ENCODE measurements at places on chromosomes 3 and 15.

DNA sequence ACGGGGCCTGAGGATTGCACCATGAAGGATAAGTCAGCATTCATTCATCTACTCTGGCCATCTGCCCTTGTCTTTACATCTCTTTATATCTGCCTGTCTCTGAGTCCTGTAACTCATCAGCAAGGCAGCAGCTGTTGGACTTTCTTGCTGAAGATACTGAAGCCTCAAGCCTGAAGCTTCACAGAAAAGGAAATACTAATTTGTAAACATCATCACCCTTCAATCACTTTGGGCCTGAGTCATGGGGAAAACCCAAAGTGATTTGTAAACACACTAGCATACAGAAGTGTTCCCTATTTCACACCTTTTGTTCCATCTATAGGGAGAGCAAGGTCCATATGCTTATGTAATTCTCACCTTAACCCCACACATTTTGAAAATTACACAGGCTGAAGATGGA, 928.2 kb downstream of the EPHA3 start:
- no peak for DNase-seq

- no peak for DNase-seq
These were observed 35.9 kb downstream of the TUBGCP4 start for GRCh38 chr15:43406808-43407207.

GRCh38 chr3:143221446-143221845, 101.9 kb downstream of the CHST2 start:
- no peak for DNase-seq

GRCh38 chr3:62415312-62415801, 42.0 kb upstream of the FEZF2 start:
- DNase-seq = no peak

DNA sequence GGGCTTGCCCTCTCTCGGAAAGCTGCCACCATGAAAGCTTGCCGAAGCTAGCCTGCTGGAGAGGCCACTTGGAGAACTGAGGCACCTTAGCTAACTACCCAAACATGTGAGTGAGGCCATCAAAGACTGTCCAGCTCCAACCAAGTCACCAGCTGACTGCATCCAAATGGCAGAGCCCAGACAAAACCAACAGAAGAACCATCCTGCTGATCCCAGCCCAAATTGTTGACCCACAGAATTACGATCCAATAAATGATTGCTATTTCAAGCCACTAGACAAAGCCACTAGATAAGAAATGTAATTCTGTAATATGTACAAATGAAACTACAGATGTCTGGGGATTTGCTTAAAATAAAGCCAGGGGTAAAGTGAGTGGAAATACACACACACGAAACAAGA, 109.8 kb upstream of the TRPM1 start:
- DNase-seq = no peak

Data from activated CD4-positive, alpha-beta T cell treated with anti-CD3 and anti-CD28 coated beads, Interleukin-2, amount 50 U/mL, for 48 hours (primary cell).